ENCODE measurements at places on chromosomes 3 and 15. TPM values are rescaled to one million over a fixed set of nuclear protein-coding genes. Genes with fewer than 3 reads are reported as not detected.

Gene KCNMB3
- 5.0 TPM for polyA plus RNA-seq

Gene SEMA4B
- 57.7 TPM for polyA plus RNA-seq

- no peak overlapping the region for H3K4me3 ChIP-seq
- no peak for DNase-seq
- H3K4me1 ChIP-seq = no peaks in the 10 kb centered on the region
These were observed 835.4 kb upstream of the NR2F2 start for GRCh38 chr15:95494971-95495541.

DNA sequence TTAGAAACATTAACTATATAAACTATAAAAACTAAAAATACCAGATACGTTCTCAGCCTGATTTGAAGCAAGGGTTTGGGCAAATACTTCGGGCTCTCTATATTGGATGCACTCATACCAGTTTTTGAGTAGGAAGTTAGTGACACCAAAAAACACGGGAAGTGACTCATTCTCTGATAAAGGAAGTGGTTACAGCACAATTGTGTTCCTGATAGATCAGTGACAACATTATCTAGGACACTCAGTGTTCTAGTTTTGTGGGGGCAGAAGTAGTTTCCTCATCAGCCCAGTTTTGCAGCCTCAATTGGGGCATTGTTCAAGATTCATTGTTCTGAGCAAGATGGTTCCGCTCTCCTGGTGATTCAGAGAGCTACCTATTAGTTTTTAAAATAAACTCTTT lies 469.6 kb upstream of the DPPA4 start:
- DNase-seq = peak; percentile 8
- no peaks in the 10 kb centered on the region for H3K4me1 ChIP-seq
- no peaks in the 10 kb centered on the region for H3K27me3 ChIP-seq
- no peak overlapping the region for H3K4me3 ChIP-seq
- H3K27ac ChIP-seq = no peak overlapping the region
- H3K36me3 ChIP-seq = no peaks in the 10 kb centered on the region

DNA sequence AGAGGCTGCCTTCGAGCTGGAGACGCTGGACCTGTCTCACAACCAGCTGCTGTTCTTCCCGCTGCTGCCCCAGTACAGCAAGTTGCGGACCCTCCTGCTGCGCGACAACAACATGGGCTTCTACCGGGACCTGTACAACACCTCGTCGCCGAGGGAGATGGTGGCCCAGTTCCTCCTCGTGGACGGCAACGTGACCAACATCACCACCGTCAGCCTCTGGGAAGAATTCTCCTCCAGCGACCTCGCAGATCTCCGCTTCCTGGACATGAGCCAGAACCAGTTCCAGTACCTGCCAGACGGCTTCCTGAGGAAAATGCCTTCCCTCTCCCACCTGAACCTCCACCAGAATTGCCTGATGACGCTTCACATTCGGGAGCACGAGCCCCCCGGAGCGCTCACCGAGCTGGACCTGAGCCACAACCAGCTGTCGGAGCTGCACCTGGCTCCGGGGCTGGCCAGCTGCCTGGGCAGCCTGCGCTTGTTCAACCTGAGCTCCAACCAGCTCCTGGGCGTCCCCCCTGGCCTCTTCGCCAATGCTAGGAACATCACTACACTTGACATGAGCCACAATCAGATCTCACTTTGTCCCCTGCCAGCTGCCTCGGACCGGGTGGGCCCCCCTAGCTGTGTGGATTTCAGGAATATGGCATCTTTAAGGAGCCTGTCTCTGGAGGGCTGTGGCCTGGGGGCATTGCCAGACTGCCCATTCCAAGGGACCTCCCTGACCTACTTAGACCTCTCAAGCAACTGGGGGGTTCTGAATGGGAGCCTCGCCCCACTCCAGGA lies 21.1 kb downstream of the NRROS start:
- no peaks in the 10 kb centered on the region for H3K36me3 ChIP-seq
- H3K27ac ChIP-seq = no peak overlapping the region
- H3K27me3 ChIP-seq = no peaks in the 10 kb centered on the region
- DNase-seq = no peak
- no peak overlapping the region for H3K4me3 ChIP-seq
- H3K4me1 ChIP-seq = no peaks in the 10 kb centered on the region

GRCh38 chr3:158846803-158847451 lies 45.1 kb downstream of the MFSD1 start:
- no peak for DNase-seq
- no peaks in the 10 kb centered on the region for H3K36me3 ChIP-seq
- H3K4me1 ChIP-seq = no peaks in the 10 kb centered on the region
- H3K27me3 ChIP-seq = peaks cover 2% of the 10 kb centered on the region
- no peak overlapping the region for H3K27ac ChIP-seq

- DNase-seq = no peak
- H3K4me1 ChIP-seq = no peaks in the 10 kb centered on the region
- H3K27me3 ChIP-seq = no peaks in the 10 kb centered on the region
- H3K27ac ChIP-seq = no peak overlapping the region
- no peak overlapping the region for H3K4me3 ChIP-seq
These were observed 217.3 kb downstream of the ZIC4 start for GRCh38 chr3:147189016-147189415.

DNA sequence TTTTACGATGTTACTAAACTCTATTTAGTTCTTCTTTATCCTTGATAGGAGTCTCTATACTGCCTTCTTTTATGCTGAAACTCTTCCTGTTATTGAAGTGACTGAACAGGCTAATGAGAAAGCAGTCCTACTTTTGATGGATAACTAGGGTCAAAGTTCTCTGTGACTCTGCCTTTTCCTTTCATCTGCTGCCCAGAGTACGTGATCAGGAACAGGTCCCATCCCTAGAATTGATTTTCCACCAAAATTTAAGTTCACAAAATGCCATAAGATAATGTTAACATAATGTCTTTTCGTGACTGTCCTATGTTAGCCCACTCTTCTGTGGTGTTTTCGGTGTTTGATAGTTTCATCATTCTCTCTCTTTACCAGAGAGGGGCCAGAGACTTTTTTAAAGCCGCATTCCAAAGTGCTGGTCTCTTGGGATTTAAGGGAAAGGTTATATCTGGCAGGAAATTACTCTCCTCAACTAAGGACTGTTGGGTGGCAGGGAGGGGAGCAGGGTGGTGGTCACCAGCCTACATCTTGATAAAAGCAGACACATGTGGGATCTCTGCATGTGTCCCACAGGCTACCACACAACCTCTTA lies 50.3 kb upstream of the PLXND1 start:
- peaks cover 5% of the 10 kb centered on the region for H3K4me1 ChIP-seq
- peak; percentile 73 for DNase-seq
- peaks cover 9% of the 10 kb centered on the region for H3K36me3 ChIP-seq
- no peak overlapping the region for H3K4me3 ChIP-seq
- no peaks in the 10 kb centered on the region for H3K27me3 ChIP-seq

DNA sequence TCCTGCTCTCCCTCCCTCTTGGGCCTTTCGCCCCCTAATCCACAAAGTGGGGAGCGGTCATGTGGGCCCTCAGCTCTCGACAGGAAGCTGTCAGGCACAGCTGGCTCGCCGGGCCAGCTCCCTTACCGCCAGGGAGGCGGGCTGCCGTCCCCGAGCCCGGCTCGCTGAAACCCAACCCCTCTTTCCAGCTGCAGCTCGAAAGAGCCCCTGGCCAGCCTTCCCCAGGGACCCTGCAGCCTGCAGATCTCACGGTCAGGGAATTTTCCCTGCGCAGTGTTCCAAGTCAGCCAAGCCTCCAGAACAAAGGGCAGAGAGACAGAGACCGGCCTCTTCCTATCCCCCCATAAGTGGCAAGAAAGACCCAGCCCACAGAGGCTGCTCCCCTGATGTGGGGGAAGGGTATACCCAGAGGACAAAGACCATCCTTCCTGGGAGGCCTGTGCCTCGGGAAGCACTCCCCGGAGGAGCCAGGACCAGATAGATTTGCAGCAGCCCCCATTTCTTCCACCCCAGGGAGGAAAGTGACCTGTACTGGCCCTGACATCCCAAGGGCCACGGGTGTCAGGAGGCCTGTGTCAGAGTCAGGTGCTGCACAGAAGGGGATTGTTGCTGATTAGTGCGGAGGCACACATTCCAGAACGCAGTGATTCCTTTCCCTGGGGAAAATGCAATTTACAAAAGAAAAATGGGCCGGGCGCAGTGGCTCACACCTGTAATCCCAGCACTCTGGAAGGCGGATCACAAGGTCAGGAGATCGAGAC lies 32.6 kb downstream of the MAGEF1 start:
- H3K4me3 ChIP-seq = no peak overlapping the region
- peaks cover 12% of the 10 kb centered on the region for H3K4me1 ChIP-seq
- no peaks in the 10 kb centered on the region for H3K36me3 ChIP-seq
- H3K27me3 ChIP-seq = no peaks in the 10 kb centered on the region
- DNase-seq = peak; percentile 48
